Stimulated activated CD4-positive, alpha-beta T cell treated with anti-CD3 and anti-CD28 coated beads, TNF-alpha, amount 100 ng/mL, for 1 hour (primary cell): ENCODE measurements at places on chromosomes 7 and 10.

DNA sequence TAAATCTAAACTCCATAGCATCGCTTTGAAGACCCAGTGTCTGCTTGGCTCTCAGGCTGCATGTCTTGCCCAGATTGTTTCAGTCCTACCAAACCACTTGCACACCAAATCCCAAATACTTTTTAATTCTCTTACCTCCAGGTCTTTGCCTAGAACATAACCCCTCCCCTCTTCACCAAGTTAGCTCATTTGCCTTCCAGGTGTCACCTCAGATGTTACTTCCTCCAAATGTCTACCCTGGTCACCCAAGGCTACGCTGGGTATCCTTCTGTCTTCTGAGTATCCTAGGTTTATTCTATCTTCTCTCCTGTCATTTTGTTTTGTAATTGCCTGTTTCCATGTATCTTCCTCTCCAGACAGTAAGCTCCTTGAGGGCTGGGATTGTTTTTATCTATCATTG, 11.1 kb downstream of the SLC25A28 start:
- DNase-seq = no peak

DNA sequence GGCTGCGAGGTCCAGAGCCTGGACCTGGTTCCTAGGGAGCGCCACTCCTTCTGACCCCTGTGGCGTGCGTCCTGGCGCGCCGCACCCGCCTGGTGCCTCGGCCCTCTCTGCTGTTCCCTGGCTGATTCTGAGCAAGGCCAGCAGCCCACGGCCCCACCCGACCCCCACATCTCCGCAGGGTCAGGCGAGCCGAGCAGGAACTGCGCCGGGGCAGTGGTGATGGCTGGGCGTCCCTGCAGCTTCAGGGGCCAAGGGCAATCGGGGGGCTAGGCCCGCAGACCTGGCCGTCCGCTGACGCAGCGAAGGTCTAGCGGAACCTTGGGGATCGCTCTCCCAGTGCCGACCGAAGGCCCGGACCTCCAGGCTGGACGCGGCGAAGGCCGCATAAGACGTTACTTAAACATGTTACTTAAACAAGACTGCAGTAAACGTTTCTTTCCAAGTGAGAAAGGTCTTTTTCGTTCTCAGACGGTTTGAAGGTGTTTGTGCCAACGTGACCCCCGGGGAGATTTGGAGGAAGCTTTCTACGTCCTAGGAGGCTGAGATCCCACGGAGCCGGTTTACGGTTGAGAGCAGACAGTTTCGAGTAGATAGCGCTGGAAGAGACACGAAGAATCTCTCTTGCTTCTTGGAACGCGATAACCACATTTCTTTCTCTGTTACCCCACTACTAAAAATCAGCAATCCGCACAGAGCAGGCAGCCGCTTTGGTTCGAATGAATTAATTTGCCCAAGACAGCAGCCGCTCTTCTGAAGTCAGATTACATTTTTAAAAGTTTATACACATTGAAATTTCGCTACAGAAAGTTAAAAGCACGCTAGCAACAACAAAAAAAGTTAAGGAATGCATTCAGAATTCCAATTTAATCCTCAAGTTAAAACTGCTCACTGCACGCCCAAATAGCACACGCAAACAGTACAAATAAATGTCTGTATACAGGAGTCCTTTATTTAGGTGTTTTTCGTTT, 4.9 kb upstream of the NKX2-3 start:
- DNase-seq = no peak

DNA sequence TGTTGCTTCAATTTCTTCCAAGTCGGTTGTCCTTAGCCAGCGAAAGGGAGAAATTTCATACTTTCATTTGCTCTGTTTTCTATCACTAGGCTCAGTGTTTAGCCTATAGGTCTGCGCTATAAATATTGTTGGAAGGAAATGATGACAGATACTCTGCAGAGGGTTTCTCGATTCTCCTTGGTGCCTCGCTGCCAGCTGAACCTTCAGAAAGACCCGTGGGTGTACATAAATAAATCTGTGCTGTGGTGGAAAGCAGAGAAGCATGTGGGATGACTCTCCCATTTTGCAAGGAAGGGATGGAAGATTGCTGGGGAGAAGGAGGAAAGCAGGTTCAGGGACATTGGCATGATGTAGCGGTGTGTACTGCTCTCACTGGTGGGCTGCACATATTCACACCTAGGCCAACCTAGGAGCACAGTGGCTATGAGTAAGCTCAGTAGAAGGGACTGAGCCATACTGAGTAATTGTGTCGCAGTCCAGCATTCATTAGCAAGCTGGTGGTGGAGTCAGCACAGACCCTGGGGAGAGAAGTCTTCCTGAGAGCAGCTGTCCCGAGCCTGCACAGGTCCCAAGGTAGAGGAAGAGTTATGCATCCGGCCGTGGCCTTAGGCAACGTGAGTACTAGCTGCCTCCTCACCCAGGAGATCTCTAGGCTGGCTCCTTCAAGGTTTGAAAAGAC, 50.5 kb downstream of the PNLIPRP3 start:
- no peak for DNase-seq

DNA sequence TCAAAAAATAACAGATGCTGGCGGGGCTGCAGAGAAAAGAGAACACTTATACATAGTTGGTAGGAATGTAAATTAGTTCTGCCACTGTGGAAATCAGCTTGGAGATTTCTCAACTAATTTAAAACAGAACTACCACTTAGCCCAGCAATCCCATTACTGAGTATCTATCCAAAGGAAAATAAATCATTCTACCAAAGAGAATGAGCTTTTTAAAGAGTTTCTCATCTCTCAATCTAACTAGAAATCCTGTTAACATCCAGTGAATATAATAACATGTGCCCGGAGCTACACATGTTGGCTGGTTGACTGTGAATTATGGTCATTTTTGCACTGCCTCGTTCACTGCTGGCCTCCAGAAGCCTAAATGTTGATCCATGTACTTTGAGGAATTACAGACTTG, 39.3 kb downstream of the BET1 start:
- DNase-seq = no peak

GRCh38 chr7:29138588-29138987, 7.7 kb downstream of the CPVL start:
- no peak for DNase-seq

DNA sequence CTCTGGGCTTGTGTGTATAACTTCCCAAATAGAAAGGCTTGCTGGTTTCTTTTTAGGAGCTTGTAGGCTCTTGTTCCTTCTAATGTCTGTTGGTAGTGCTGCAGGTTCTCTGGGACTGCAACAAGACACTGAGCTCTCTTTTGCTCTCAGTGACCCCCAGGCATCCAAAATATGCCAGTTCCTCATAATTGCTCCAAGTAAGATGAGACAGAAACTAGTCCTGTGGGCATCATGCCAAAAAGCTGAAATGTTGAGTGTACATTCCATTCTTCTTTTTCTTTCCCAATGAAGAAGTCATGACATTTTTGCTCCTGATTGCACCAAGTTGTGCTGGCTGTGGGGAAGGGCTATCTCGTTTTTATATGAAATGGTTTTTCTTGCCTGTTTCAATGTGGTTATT, 7.1 kb upstream of the BTBD16 start:
- DNase-seq = no peak
